ENCODE measurements at places on chromosomes 7 and 10.

- no peak for DNase-seq
These were observed 15.5 kb downstream of the EXOC4 start for GRCh38 chr7:133268355-133268754.

GRCh38 chr7:72152161-72153131 lies 259.7 kb downstream of the CALN1 start:
- DNase-seq = no peak

DNA sequence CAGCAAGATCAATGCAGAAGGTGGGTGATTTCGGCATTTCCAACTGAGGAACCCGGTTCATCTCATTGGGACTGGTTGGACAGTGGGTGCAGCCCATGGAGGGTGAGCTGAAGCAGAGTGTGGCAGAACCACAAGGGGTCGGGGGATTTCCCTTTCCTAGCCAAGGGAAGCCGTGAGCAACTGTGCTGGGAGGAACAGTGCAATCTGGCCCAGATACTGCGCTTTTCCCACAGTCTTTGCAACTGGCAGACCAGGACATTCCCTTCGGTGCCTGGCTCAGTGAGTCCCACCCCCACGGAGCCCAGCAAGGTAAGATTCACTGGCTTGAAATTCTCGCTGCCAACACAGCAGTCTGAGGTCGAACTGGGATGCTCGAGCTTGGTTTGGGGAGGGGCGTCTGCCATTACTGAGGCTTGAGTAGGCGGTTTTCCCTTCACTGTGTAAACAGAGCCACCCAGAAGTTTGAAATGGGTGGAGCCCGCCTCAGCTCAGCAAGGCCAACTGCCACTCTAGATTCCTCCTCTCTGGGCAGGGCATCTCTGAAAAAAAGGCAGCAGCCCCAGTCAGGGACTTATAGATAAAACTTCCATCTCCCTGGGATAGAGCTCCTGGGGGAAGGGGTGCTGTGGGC lies 58.6 kb upstream of the SLC26A5 start:
- no peak for DNase-seq

GRCh38 chr10:98391578-98391991 lies 23.4 kb downstream of the PYROXD2 start:
- DNase-seq = no peak

DNA sequence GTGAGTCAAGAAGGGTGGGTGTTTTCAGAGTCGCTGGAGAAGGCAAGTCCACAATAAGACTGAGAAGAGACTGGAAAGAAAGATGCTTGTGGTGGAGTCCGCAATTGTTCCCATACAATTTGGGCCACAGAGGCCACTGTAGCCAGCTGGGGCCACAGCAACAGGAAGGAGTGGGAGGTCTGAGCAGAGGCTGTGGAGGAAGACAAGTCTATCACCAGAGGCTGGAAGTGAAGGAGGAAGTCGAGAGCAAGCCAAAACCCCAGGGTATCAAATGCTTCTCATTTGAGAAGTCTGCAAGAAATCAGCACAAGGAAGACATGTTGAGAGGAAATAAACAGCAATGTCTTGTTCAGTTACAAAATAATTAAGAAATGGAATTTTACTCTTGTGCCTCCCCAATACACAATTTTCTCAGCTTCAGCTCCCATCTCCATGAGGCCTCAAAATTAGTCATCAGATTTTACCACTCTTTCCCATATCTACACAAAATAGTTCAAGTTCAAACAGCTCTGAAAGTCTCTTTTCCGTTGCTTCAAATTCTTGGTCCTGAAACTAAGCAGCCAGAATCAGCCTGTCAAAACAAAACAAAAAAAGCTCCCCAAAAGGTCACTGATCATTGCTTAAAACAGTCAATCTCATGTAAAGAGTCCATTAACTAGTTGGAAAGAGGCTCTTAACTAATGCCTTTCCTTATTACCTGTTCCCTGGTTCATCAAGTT lies 31.6 kb downstream of the SLC16A12 start:
- DNase-seq = no peak

DNA sequence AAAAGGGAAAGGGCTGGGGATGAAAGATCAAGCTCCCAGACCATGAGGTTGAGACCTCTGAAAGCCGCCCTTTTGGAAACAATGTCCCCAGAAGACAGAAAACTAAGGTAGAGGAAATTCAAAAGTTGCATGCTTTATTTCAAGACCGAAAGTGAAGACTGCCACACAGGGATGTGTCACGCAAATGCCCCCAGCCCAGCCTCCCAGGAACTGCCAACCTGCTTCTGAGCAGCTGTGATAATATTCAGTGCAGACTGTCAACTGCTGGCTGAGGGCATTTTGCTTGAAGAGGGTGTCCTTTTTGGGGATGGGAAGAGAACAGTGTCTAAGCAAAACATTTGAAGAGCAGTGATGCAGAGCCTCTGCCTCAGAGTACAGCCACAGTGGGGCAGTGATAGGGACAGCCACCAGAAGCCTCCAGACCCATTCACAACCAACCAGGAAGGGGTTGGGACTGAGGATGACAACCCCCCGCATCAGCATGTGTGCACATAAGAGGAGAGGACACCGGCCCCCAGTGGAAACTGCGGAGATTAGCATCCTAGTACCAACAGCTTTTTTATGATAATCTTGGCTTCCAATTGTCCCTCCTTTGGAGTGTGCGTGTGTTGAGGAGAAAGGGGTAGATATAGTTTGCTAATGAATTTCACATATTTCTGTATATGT lies 34.7 kb upstream of the NFE2L3 start:
- no peak for DNase-seq

DNA sequence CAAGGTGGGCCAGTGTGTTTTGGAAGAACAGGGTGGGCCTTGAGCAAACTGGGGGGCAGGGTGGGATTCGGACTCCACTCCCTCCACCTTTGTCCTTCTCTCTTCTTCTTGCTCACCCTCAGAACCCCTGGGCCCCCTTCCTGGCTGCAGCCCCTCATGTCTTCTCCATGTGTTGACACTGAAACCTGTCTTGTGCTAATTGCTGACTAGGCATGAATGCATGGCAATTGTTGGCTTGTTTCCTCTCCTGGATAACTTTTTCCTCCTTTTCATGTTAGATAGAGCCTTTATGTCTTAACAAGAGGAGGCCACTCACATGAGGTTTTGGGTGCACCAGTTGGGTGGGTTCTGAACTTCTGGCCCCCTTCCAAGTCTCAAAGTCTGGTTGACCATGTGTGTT lies 181.6 kb upstream of the MKI67 start:
- no peak for DNase-seq

- DNase-seq = no peak
These were observed 354.2 kb downstream of the GFRA1 start for GRCh38 chr10:115918812-115919211.

Measured in stimulated activated CD4-positive, alpha-beta T cell treated with anti-CD3 and anti-CD28 coated beads, TNF-alpha, amount 100 ng/mL, for 24 hours (primary cell).